Small intestine (tissue), 16 donors: ENCODE measurements at places on chromosomes 1 and 21.

GRCh38 chr1:9150582-9151327, 21.9 kb upstream of the GPR157 start:
- no peak for DNase-seq

DNA sequence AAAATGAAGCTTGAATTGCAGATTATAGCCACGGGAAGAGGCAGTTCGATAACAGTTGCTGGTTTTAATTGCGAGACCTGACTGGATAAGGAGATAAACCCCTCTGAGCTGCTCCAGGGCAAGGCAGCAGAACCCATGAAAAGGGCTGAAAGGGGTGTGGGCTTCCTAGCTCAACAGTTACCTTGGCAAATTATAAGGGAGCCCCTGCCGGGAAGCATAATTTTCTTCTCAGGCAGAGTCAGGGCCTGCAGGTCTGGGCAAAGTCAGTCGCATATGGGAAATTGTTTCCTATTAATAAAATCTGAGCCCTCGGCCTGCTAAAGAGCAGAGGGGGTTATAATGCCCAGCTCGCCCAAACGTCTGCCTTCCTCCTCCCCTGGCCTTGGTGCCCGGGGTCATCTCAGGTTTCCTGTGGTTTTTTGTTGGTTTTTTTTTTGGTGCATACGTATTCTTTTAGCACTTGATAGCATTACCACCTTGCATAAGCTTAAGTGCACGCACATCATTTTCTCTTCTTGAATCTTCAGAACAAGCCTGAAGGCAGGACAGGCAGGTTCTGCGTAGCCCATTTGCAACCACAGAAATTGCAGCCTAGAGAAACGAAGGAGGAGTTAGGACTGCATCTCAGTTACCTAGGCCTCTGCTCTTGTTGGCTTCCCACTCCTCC, 33.9 kb upstream of the SELENON start:
- DNase-seq, result no peak

DNA sequence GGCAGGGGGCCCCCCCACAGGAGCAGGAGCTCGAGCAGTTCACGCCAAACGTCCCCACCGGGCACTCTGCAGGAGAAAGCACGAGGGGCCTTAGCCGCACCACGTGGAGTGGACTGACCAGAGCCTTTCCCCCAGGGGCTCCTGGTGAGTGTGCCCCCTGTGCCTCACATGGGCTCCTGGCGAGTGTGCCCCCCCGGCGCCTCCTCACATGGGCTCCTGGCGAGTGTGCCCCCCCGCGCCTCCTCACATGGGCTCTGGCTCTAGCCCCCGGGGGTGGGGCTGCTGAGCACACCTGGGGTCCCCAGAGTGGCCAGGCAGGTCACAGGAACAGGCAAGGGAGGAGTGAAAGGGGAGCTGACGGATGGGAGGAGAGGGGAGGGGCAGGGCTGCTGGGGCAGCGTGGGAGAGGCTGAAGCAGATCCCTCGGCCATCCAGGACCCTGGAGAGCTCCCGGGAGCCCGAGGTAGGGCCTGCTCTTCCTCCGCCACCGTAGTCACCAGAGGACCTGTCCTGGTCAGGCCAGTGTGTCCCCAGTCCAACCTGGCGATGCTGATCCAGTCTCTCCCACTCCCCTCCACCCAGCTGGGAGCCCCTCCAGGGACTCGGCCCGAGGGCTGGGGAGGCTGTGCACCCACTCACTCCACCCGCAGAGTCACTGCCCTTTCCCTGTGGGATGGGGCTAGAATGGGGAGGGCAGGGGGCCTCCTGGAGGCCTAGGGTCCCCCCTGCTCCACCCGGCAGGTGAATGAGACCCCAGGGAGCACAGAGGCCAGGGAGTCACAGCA, 47.6 kb downstream of the ARHGEF16 start:
- DNase-seq, result peak; percentile 67

- peak; percentile 44 for DNase-seq
Observed at GRCh38 chr1:53669621-53670191, 69.3 kb downstream of the GLIS1 start.

- DNase-seq, result peak; percentile 48
Observed at GRCh38 chr1:247331525-247332214, at the start of gene ZNF496. Gene ZNF496, minus strand, starts transcription at chr1:247331867. Its CDS starts 2,289 bp downstream, at chr1:247329578.

- no peak for DNase-seq
Observed at GRCh38 chr1:27618341-27619082, 14.6 kb upstream of the AHDC1 start.

GRCh38 chr21:42073145-42074099, 2.3 kb downstream of the UMODL1 start:
- DNase-seq, result no peak

DNA sequence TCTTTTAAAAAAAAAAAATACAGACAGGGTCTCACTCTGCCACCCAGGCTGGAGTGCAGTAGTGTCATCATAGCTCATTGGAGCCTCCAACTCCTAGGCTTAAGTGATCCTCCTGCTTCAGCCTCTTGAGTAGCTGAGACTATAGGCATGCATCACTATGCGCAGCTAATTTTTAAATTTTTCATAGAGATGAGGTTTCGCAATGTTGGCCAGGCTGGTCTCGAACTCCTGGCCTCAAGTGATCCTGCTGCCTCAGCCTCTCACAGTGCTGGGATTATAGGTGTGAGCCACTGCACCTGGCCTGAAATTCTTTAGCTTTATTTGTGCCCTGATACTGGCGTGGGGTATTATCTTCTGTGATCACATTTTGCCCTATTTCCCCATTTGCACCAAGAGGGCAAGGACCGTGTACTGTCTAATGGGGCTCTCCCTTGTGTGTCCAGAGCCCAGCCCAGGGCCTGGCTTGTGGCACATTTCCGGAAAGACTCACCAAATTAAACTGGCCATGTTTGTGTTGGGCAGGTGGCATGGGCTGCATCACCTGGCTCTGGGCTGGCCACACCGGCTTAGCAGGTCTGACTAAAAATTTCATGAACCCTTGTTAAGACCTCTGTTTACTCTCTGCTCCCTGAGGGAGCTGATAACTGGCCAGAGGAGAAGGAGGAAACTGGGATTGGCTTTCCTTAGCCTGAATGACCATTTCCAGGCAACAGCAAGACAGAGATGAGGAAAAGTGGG, 32.2 kb downstream of the TRIM62 start:
- DNase-seq, result no peak

DNA sequence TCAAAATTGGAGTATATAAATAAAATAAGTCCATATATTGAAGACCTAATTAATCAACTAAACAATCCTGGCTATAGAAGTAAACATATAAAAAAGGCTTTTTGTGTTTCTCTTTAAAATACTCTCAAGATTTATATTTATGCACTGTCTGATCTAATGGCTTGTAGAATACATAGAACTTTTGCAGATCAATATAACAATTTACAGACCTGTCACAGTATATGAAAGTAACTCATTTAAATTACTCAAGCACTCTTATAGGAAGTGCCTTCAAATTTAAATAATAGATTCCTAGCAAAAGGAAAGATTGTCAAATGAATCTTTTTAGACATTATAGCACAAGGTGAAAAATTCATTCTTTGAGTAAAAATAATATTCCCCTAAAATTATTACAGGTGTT, 615.8 kb upstream of the RGS18 start:
- no peak for DNase-seq

DNA sequence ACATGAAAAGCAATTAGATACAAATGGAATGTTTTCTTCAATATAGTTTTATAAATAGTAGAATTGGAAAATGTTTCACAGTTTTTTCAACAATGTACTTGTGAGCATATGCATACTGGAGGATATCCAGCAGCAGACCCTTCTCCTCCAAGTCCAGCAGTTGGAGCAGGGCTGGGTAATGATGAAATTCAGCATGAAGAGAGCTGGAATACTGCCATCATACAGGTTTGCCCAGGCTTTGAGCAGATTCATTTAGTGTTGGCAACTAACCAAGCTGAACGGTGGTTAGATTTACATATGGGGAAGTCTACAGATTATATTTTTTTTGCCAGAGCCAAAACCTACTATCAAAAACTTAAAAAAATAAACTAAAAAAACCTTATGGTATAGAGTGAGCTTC, 38.3 kb downstream of the WDR3 start:
- DNase-seq, result no peak

- no peak for DNase-seq
Observed at GRCh38 chr1:92408825-92409224, 77.9 kb downstream of the GFI1 start.
